ENCODE measurements at places on chromosomes 2 and 18.

- DNase-seq, result no peak
Measured at GRCh38 chr18:76258209-76258608, 236.8 kb downstream of the ZNF516 start.

DNA sequence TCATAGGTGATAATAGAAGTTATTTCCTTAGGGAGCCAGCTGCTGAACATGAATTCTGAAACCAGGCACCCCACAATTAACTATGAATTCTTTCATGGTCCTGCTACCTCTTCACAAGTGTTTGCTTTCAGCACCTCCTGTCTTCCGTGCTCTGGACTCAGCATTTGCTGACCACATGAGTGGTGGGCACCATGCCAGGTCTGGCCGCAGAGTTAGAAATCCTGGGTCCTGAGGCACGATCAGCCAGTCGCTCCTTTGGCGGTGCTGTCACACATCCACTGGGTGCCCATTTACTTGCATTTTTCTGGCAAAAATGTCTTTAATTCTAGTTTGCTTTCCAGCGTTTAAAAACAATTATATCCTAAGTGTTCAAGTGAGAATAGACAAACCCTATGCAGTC is 196.4 kb upstream of the PXDN start:
- DNase-seq, result no peak

DNA sequence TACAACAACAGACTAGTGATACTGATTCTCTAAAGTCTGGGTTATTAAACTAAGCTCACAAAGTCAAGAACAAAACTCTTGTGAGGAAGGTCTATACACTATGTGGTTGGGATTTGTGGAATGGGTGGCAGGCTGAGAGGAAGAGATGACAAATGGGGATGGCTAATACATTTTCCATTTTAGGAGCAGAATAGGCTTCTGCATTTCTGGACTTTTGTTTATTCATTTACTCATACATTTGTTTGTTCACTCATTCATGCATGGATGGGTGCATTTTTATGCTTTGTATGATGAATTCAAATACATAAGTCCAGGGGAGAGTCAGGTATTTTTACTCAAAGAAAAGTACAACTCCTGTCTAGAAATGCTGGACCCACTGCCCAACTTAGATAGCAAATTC is 637.4 kb upstream of the CDH2 start:
- no peak for DNase-seq

DNA sequence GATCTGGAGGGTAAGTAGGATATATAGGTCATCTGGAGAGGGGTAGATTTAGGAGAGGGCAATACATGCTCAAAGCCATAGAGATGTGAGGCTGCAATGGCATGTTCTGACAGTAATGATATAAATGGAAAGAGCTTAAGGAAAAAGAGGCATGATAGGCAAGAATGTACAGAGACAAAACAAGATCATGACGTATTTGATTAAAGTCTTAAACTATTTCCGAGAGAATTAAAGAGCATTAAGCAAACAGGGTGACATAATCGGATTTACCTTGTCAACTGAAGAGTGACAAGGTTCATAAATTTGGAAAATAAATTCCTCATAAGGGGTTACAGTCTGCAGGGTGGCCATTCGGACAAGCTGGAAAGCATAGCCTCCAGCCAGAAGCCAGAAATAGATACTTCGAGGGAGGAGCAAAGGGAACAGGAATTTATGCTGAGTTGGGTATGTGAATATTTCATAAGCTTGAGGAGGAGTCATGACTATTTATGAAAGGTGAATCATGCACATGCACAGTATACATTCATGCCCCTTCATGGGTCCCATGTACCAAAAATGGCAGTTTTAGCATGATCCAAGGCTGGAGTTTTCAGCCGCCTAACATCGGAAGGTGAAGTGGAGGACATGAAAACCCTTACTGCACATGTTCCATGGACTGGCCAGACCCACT is 396.2 kb upstream of the VWC2L start:
- DNase-seq, result no peak

- no peak for DNase-seq
Measured at GRCh38 chr18:24212939-24213338, 74.1 kb downstream of the CABYR start.

DNA sequence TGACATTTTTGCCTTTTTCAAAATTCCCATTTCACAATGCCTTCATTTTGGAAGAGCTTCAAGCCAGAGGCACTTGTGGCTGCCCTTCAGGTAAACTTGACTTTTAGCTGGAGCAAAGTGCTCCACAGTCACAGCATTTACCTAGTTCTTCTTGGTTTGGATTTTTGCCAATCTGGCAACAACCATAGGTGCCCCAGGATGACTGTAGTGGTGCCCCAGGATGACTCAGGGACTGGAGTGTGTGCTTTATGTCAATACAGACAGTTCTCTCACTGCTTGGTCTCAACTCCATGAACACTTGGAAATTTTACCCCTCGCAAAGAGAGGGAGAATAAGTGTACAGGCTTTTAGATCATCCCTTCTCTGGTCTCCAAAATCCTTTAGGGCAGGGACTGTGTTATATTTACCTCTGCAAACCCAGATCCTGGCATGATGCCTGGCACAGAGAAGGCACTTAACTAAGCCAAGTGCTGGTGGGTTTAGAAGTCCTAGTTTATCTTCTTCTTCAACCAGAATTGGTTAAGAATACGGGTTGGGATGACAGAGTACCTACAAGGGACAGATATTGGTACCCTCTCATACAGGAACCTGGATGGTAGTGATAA is 15.3 kb upstream of the PTPN4 start:
- no peak for DNase-seq

DNA sequence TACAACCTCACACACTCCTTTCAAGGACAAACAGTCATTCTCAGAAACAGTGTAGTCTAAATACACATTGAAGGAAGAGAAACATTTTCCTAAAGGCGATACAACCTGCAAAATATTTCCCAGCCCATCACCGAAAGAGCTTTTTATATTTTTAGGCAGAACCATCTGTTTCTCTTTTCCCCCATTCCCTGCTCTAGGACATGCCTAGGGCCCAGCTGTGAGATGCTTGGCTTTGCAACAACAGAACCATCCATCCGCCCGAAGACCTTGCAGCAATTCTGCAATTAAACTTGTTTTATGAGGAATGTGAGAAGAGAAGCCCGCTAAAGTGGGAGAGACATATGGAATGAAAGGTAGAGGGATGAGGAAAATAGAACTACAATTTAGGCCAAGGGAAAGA is 105.6 kb upstream of the RFX8 start:
- no peak for DNase-seq

GRCh38 chr2:175621821-175622220 is 380.2 kb downstream of the LNPK start:
- no peak for DNase-seq

- no peak for DNase-seq
Measured at GRCh38 chr2:8222979-8223694, 458.7 kb upstream of the ID2 start.

DNA sequence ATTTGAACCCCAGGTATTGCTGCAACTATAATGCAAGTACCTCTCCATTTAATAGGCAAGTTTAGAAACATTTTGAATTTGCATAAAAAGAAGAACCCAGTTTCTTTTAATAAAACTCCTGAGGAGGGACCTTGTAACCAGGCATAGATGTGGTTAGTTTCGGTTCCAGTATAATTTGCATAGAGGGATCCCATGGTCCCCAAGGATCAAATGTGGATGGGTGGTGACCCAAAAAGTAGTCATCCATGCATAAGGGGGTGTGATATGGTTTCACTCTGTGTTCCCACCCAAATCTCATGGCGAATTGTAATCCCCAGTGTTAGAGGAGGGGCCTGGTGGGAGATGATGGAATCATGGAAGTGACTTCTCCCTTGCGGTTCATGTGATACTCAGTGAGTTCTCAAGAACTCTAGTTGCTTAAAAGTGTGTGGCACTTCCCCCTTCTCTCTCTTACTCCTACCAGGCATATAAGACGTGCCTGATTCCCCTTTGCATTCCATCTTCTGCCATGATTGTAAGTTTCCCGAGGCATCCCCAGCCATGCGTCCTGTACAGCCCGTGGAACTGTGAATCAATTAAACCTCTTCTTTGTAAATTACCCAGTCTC is 40.2 kb upstream of the SKA1 start:
- DNase-seq, result no peak

DNA sequence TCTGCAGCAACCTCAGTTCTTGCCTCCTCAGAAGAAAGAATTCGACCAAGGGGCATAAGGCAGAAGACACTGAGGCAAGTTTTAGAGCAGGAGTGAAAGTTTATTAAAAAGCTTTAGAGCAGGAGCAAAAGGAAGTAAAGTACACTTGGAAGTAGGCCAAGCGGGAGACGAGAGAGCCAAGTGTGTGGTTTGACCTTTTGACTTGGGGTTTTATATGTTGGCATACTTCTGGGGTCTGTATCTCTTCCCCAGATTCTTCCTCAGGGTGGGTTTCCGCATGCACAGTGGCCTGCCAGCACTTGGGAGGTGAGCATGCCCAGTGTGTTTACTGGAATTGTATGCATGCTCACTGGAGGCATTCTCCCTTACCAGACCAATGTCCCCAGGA is 59.3 kb upstream of the ANKRD44 start:
- no peak for DNase-seq

- no peak for DNase-seq
Measured at GRCh38 chr2:98102878-98103277, 15.9 kb downstream of the VWA3B start.

GRCh38 chr2:56147907-56148306 is 35.9 kb upstream of the CCDC85A start:
- DNase-seq, result no peak

GRCh38 chr2:150802635-150803034 is 315.2 kb upstream of the RND3 start:
- DNase-seq, result no peak

DNA sequence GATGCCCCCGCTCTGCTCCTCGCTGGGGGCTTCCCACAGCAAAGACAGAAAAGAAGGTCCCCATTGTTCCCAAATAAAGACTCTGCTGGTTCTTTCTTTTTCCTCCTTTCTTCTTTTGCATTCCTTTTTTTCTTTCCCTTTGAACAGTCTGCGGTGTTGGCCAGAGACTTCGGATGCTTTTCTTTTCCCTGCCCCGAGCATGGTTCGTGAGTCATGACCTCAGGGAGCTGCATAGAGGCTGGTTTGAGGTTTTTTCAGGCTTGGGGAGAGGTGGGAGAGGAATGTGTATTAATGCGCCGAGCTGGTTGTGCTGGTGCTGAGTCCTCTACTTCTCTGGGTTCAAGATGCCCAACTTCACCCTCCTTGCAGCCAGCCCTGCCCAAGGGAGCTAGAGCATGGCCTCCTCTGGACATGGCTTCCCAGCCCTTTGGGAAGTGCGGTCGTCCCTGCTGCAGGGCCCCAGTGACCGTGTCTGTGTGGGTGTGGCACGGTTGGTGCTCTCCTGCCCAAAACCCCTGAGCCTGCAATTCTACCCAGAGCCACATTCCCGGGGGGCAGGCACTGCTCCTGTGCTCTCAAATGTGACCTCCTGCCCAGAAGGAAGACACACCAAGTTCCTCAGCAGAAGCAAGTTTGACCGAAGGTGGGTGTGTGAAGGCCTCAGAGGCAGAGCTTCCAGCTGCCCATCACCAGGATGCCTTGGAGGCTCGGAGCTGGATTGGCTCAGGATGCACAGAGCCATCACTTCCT is 9.0 kb upstream of the ARHGEF4 start:
- no peak for DNase-seq

- DNase-seq, result no peak
Measured at GRCh38 chr2:141021611-141022010, 1109.2 kb downstream of the LRP1B start.

DNA sequence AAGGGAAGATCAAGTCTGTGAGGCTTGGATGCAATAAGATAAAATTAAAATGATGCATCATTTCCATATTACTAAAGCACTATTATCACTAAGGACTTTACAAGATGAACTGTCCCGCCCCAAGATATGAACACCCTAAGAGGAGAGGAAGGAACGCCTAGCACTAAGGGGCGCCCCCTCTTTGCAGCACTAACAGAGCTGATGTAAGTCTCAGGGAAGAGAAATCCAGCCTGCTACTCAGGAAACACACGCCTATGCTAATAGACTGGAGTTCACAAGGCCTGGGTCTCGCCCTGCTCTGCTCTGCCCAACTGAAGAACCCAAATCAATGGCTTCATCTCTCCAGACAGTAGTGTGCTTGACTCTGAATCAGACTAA is 6.1 kb downstream of the INO80C start:
- DNase-seq, result no peak

GRCh38 chr2:3313781-3314375 is 63.7 kb downstream of the EIPR1 start:
- no peak for DNase-seq

- DNase-seq, result no peak
Measured at GRCh38 chr18:63107931-63108330, 211.6 kb downstream of the BCL2 start.

- no peak for DNase-seq
Measured at GRCh38 chr2:20797096-20797495, 25.8 kb downstream of the LDAH start.

GRCh38 chr18:12012697-12013096 is 31.4 kb downstream of the IMPA2 start:
- no peak for DNase-seq

GRCh38 chr2:218448934-218449333 is 30.0 kb downstream of the VIL1 start:
- no peak for DNase-seq

DNA sequence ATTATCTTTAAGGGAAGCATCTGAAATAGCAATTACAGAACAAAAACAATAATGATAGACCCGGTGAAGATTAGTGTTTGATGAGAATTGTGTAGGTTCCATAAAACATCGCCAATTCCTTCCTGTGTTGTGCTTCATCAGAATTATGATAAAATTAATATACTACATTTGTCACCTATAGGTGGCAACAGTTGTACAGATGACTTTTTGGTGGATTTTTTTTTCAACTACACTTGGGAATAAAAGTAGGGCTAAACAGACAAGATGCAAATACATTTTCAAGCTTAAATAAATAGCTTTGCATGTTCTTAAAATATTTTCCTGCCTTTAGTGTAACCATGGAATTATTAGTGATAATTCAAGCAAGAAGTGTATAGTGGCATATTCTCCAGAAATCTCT is 7.0 kb upstream of the LYPD1 start:
- DNase-seq, result no peak

DNA sequence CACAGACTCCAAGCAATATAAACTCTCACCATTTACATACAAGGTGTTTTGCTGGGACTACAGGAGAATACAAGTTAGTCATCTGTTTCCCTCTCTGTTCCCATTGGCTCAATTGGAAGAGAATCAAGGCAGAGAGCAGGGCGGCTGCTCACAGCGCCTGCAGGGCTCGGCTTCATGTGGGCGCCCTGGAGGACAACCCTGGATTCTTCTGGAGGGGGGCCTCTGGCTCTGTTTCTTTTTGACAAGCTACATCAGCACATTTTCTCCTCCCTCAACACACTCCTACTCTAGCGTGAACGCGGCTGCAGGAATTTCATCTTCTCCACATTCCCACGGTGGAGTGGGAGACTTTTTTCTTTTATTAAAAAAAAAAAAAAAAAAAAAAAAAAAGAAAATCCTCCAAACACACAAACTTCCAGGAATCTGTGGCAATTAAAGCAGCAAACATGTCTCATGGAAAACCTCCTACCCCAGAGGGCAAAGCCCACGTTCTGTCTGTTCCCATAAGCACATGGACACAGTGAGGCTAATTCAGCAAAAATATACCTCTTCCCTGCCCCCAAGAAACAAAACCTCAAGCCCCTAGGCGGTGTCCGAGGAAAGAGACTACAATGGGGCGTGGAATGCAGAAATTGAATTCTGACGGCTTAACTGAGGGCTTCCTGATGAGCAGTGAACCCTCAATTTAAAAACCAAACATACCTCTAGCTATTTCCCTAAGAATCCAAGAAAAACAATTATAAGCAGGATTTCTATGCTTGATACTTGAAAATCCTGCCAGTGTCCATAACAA is 50.6 kb downstream of the PARD6G start:
- no peak for DNase-seq

- no peak for DNase-seq
Measured at GRCh38 chr2:165691615-165692014, 102.4 kb downstream of the GALNT3 start.

- no peak for DNase-seq
Measured at GRCh38 chr2:183248866-183249567, 124.8 kb downstream of the NUP35 start.
